Sigmoid colon (tissue), 7 donors: ENCODE measurements at places on chromosomes 11 and 22. TPM values are rescaled to one million over a fixed set of nuclear protein-coding genes. Genes with fewer than 3 reads are reported as not detected.

DNA sequence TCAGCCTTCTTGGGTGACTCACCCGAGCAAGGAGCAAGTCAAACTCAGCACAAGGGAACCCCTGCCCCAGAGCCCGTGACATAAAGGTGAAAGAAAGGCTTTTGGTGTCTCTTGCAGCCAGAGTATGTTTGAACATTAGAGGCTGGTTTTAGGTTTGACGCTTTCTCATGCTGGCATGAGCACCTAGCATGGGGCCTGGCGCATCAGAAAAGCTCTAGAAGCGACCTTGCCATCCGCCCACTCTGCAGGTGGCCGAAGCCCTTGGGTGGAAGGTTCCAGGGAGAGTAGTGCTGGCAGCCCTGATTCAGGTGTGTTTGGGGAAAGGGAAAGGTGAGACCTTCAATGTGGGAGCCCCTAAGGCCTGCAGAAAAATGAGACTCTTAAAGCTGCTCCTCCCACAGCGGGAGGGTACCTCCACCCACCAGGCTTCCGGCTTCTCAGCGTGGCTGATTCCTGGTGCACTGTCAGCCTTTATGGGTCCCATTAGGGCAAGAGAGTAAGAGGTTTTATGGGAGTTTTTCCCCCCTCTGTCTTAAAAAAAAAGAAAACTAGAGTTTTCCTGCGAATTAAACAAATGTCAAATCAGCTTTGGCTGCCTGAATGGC, 88.4 kb downstream of the GRIK4 start:
- H3K4me3 ChIP-seq: no peak overlapping the region
- DNase-seq: no peak
- H3K27ac ChIP-seq: no peak overlapping the region
- H3K4me1 ChIP-seq: no peaks in the 10 kb centered on the region
- H3K36me3 ChIP-seq: no peaks in the 10 kb centered on the region

Gene TPBGL
- polyA plus RNA-seq: 0.28 TPM

Gene CCDC116
- not detected for polyA plus RNA-seq

DNA sequence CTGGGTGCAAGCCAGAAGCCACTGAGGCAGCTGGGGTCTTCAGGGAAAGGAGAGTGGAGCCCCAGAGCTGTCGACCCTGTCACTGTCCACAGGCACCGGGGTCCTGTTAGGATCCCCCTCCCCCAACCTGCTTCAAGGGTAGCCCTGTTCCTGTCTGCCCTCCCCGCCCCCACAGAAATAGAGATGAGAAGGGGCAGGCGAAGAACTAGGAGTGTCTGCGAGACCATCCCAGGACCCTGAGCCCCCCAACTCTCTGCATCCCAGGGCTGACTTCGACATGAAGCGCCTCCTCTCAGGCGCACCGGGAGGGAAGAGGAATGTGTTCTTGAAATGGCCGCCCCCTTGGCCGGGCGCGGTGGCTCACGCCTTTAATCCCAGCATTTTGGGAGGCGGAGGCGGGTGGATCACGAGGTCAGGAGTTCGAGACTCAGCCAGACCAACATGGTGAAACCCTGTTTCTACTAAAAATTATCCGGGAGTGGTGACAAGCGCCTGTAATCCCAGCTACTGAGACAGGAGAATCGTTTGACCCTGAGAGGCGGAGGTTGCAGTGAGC, 607 bp upstream of the ZNF70 start:
- H3K4me1 ChIP-seq: peaks cover 20% of the 10 kb centered on the region
- no peaks in the 10 kb centered on the region for H3K36me3 ChIP-seq
- peak overlapping the region; percentile 80 for H3K4me3 ChIP-seq
- no peaks in the 10 kb centered on the region for H3K27me3 ChIP-seq

Gene CCDC83
- polyA plus RNA-seq: not detected

DNA sequence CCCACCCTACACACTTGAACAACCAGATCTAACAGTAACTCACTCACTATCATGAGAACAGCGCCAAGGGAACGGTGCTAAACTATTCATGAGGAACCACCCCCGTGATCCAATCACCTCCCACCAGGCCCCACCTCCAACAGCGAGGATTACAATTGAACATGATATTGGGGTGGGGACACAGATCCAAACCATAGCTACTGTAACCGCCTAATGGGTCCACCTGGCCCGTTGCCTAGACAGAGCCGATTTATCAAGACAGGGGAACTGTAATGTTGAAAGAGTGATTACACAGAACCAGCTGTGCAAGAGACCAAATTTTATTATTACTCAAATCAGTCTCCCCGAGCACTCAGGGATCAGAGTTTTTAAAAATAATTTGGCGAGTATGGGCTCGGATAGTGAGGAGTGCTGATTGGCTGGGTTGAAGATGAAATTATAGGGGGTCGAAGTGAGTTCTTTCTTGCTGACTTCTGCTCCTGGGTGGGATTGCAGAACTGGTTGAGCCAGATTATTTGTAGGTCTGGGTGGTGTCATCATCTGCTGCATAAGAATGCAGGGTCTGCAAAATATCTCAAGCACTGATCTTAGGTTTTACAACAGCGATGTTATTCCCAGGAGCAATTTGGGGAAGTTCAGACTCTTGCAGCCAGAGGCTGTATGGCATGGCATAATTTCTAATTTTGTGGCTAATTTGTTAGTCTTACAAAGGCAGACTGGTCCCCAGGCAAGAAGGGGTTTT, 17.9 kb upstream of the ZC3H12C start:
- H3K27ac ChIP-seq: no peak overlapping the region
- no peak for DNase-seq
- H3K36me3 ChIP-seq: no peaks in the 10 kb centered on the region
- no peaks in the 10 kb centered on the region for H3K27me3 ChIP-seq
- H3K4me1 ChIP-seq: no peaks in the 10 kb centered on the region
- no peak overlapping the region for H3K4me3 ChIP-seq
